Activated naive CD8-positive, alpha-beta T cell treated with anti-CD3 and anti-CD28 coated beads for 36 hours (primary cell): ENCODE measurements at places on chromosomes 3 and 15.
A peak's percentile ranks its signal among the peaks of the same experiment; 100 is the strongest.

DNA sequence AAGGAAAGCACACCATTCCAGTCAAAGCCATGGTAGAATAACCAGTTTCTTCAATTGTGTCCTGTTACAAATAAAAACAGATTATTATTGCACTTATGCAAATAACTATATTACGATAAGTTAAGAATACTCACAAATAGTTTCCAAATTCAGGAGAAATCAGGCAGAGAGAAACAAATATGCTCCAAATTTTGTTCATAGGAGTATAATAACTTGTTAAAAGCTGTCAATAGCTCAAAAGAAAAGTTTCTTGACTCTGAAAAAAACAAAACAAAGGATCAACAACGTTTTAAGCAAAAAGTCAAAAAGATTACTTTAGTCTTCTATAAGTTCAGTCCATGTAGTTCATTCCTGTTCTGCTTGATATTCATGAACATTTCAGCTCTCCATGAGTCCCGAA, 59.7 kb upstream of the BDH1 start:
- no peak for DNase-seq

- no peak for DNase-seq
These were observed 32.4 kb upstream of the SPPL2A start for GRCh38 chr15:50797926-50798325.

DNA sequence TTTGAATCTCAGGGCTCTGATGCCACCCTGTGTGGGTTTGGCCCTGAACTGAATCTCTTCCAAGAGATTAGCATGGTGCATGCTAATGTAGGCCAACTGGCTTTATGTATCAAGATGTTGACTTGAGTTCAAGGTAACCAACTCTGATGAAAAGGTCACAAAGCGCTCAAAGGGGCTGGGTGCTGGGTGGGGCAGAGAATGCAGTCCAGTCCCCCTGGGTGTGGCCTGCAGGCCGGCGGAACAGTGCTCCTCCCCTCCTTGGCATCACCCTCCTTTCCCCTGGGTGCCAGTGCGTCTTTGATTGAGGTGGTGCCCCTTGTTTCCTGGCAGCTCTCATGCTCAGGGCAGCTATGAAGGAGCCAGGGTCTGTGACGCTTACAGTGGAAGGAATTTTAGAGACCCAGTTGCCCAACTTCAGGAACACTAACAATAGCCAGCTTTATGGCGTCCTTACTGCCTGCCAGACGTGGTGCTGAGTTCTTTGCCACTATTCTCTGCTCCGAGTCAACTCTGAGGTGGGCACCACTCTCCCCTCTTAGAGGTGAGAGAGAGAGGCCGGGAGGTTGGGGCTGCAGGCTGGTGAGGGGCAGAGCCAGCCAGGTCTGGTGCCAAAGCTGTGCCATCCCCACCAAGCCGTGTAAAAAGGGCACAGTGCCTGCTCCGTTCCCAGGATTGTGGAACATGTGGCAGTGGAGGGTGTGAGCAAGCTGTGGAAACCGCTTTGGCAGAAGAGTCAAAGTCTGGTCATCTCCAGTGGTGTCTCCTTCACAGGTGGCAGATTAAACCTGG, 9.8 kb downstream of the SYNM start:
- no peak for DNase-seq

DNA sequence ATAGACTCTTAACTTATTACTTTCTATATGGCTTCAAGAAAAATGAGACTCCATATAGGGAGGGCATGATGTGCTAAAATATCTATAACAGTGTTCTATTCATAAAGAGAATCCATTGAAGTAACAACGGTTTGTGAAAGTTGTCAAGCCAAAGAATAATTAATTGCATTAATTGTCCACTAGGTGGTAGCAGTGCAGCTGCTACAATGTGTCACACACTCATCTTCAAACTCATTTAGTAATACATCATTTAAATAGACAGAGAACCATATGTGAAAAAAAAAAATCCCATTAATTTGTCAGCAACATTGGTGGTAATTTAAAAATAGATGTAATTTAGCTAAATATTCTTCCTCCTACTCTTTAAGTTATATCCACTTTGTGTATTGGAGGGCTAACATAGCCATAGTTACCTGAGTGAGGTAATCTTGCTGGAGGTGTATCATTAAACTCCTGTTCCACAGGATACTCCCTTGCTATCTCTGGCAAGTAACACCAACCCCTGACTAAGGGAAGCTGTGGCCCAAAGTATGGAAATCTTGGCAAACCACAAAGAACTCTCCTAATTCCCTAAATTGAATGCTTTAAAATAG, 3.7 kb upstream of the CPA3 start:
- DNase-seq, result no peak

- no peak for DNase-seq
These were observed 192.5 kb downstream of the ATP10A start for GRCh38 chr15:25670621-25671020.

DNA sequence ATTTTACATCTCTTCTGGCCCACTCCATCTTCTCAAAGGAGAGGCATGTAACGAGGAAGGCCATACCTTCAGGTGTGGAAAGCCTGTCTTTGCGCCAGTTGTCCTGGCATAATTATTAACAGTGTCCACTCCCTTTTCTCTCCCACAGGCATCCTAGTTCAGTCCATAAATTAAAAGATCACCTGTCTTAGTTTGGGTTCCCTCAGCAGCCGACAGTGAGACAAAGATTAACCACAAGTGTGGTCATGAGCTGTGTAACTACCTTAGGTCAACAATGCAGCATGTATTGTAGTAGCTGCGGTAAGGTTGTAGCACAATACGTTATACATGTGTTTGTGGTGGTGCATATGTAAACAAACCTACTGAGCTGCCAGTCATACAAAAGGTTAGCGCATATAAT, 103.3 kb upstream of the GALNT15 start:
- no peak for DNase-seq

- no peak for DNase-seq
These were observed 18.6 kb downstream of the IQSEC1 start for GRCh38 chr3:13054341-13055285.

DNA sequence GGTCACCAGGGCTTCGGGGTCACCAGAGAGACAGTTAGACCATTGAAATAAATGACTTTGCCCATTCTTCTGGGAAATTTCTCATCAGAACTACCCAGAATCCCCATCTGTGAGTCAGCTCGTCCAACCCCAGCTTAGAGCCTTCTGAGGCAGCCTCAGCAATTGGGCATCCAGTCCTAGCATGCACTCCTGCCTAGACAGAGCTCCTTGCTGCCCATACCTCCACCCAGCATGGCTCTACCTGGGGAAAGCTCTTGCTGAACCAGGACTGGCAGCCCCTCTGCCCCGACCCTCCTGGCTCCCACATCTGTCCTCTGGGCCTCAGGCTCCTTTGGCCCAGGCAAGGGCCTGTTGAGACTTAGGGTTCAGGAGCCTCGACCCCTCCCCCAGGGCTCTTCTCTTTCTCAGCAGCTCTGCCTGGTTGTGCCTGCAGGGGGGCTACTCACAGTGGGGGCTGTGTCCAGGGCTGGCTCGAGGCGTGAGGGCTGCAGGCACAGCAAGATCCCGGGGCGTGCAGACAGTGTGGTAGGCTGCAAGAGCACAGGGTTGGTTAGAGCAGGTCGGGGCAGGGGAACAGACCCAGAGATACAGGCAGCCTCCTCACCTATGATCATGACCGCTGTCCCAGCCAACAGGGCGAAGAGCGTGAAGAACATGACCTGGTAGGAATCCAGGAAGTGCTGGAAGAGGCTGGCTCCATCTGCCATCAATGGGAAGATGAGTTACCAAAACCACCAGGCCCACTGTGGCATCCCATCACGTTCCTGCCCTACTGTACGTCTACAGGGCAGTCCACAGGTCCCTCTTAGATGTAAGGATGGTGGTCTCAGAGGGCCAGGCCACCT, 101.3 kb downstream of the NUP210 start:
- DNase-seq, result no peak

DNA sequence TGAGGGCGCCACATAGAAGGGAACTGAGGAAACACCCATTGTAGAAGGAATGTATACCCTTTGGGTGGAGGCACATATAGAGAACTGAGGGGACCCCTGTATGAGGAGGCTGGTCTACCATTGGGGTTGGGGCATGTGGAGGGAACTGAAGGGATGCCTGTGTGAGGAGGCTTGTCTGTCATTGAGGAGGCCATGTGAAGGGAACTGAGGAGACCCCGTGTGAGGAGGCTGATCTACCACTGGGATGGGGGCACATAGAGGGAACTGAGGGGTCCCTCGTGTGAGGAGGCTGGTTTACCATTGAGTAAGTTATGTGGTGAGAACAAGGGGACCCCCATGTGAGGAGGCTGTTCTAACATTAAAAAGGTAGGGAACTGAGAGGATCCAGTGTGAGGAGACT, 156.1 kb downstream of the FBLN2 start:
- DNase-seq, result no peak

GRCh38 chr3:58012302-58012701, 4.1 kb downstream of the FLNB start:
- no peak for DNase-seq

- DNase-seq, result peak; percentile 24
These were observed 698 bp downstream of the MELTF start for GRCh38 chr3:197028728-197029510.

GRCh38 chr15:70424937-70425411, 327.3 kb upstream of the TLE3 start:
- DNase-seq, result peak; percentile 33

- DNase-seq, result peak; percentile 27
These were observed 1.0 kb upstream of the RAB8B start for GRCh38 chr15:63188247-63188925.

DNA sequence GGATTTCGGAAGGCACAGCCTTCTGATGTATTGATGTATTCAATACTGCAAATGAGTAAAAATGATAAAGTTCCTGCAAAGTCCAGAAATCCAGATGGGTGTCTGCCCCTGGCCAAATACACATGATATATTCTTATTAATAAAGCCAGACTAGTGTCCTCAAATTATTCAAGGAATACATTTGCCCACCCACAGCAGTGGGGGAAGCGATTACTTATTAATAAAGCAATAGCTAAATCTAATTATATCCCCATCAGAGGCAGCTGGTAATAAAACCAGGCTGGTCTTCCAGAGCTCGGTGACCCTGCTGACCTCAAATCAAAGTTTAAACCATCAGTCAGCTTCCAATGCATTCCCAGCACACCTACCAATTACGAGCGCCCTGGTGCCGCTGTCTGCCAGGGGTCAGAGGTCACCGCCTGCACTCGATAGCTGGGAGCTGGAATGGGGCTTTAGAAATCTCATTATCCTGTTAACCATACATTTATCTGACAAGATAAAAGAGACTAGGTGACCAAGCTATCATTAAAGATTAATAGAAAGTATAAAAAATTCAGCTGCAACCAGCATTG, 330.3 kb downstream of the UACA start:
- DNase-seq, result no peak

DNA sequence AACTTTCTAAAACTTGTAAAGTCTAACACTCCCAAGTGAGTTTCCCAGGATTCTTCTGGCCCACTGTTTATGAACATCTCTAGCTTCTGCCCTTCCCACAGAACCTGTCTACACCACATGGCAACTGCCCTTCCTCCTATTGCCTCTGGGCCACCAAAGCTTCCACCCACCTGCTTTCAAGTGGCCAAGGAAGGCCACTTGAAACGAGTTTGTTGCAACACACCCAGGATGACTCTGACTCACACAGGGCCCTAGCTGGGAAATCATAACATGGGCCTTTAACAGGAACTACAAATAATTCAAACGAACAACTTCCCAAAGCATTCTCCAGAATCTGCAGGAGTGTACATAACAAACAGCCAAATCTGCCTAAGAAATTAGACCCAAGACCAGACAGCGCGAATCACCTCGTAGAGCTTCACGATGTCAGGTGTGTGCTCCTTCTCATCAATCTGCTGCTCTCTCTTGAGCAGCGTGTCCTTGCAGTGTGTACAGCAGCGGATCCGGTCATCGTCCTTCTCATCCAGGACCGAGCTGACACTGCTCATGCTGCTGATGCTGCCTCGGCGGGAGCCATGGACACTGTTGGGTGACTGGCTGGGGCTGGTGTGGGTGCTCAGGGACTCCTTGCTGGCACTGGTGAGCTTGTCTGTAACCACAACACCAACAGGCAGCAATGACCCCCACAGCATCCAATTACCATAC, 16.8 kb downstream of the RBSN start:
- no peak for DNase-seq

DNA sequence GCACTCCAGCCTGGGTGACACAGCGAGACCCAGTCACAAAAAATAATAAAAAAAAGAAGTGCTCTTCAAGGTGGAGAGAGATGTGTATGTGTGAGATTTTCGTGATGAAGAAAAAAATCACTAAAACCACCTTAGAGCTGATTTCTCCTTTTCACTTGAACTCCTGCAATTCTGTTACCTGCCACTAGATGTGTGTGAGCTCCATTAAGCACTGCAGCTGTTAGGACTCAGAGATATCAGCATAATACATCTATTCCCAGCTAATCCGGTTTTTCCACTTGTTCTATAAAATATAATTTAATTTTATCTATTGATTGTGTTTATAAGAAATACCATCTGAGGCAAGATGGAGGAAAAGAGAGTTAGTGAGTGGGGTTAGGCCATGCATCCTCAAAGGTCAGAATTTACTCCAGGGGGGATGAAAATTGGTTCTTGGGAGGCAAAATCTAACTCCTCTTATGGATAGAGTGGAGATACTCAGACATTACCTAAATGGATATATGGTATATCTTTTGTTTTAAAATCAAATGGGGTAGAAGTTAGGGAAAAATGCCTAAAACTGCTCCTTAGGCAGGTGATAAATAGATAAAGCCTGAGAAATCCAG, 152.7 kb downstream of the IL20RB start:
- DNase-seq, result no peak

- DNase-seq, result no peak
These were observed 22.1 kb downstream of the CDIN1 start for GRCh38 chr15:36601497-36601932.

DNA sequence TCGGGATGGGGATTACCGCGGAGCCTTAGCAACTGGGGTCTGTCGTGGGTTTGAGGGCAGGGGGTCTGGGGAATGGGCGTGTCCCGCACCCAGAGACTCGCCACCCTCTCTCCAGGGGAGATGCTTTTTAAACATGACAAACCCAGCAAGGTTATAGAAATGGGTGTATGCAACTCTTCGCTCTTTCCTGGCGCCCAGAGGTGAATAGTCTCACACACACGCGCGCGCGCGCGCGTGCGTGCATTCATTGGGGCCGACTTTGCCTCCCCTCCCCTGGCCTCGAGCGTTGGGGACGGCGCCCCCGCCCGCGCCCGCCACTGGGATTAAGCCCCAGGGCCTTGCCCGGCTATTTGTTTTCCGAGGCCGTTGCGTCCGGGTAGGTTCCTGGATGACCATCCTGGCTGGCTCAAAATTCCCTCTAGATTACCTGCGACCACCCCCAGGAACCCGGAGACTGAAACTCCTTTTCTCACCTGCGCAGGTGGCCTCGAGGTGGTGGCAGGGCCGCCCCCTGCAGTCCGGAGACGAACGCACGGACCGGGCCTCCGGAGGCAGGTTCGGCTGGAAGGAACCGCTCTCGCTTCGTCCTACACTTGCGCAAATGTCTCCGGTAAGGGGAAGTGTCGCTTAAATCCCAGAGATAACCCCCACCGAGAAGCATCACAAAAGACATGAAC, 777 bp downstream of the GPR160 start:
- peak; percentile 38 for DNase-seq

DNA sequence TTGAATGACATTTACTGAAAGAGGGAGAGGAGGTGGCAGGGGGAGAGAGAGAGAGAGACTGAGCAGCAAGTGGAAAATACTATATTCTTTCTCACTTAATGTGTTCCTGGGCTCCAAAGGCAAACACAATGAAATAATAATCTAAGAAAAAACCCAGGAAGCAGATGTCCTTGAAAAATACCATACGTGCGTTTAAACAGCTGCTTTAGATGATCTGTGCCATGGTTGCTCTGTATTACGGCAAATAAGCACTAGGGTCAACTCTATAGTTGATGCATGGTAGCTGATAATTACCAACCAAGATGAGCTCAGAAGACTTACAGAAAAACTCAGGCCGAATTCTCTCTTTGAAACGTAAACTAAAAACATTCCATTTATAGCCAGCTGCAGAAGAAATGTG, 410.3 kb upstream of the TBL1XR1 start:
- no peak for DNase-seq
